H9 (cell line): ENCODE measurements at places on chromosomes 2 and 18. TPM values are rescaled to one million over a fixed set of nuclear protein-coding genes. Genes with fewer than 3 reads are reported as not detected.
A peak's percentile ranks its signal among the peaks of the same experiment; 100 is the strongest.

The ATP8B1 gene
- total RNA-seq, result 0.53 and 1.1 TPM in 2 replicates

DNA sequence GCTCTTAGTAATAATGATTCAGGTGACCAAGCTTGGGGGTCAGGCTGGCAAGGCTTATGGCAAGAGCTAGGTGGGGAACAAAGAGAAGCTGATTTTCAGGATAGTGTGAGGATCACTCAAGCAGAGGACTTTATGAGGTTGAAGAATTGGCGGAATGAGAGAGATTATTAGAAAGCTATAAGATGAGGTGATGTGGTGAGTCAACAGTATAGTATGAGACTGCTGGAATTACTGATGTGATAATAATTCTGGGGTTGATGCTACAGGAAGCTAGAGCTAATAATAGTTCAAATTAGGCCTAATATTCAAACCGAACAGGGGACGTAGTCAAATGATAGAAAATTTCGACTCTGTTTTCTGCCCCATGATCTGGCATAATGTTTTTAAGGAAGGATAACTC, 2115.3 kb upstream of the PIK3C3 start:
- H3K36me3 ChIP-seq, result no peaks in the 10 kb centered on the region
- H3K4me3 ChIP-seq, result no peak overlapping the region
- H3K4me1 ChIP-seq, result 0 out of 2 replicates have a peak, but pooled peaks cover 2% of the 10 kb centered on the region
- H3K27me3 ChIP-seq, result no peaks in the 10 kb centered on the region; the same call in 1 of the 2 replicates

The CD8B2 gene
- total RNA-seq, result not detected in 2 replicates

- no peaks in the 10 kb centered on the region for H3K27me3 ChIP-seq
- no peak overlapping the region for H3K4me3 ChIP-seq
- H3K27ac ChIP-seq, result no peak overlapping the region
- H3K36me3 ChIP-seq, result peaks cover 17% of the 10 kb centered on the region
- no peak for DNase-seq
- peaks cover 3% of the 10 kb centered on the region; the same call in 1 of the 2 replicates for H3K4me1 ChIP-seq
These were observed 132.7 kb upstream of the NDUFV2 start for GRCh38 chr18:8969639-8970390.

GRCh38 chr2:214066862-214067261, 344.0 kb upstream of the VWC2L start:
- DNase-seq, result no peak
- H3K36me3 ChIP-seq, result no peaks in the 10 kb centered on the region; the same call in 2 of the 3 replicates
- peaks cover 2% of the 10 kb centered on the region; the same call in 1 of the 2 replicates for H3K27me3 ChIP-seq
- H3K4me3 ChIP-seq, result no peak overlapping the region

The GPR35 gene
- 0.66 and 1.4 TPM in 2 replicates for total RNA-seq

- peak; percentile 91 for DNase-seq
- H3K4me1 ChIP-seq, result peaks cover 8% of the 10 kb centered on the region; the same call in 1 of the 2 replicates
- H3K36me3 ChIP-seq, result peaks cover 9% of the 10 kb centered on the region; the same call in 2 of the 3 replicates
- H3K4me3 ChIP-seq, result peak overlapping the region; percentile 22; the same call in 1 of the 3 replicates
- H3K27ac ChIP-seq, result peak overlapping the region; percentile 11
These were observed 44.5 kb downstream of the SH3BP4 start for GRCh38 chr2:234996069-234996940.

The IL1B gene
- not detected in 2 replicates for total RNA-seq

GRCh38 chr2:71700658-71701397, 247.5 kb downstream of the DYSF start:
- no peak overlapping the region for H3K4me3 ChIP-seq
- no peaks in the 10 kb centered on the region for H3K36me3 ChIP-seq
- no peak overlapping the region for H3K27ac ChIP-seq
- H3K4me1 ChIP-seq, result no peaks in the 10 kb centered on the region
- H3K27me3 ChIP-seq, result no peaks in the 10 kb centered on the region
- no peak for DNase-seq

The PRSS56 gene
- total RNA-seq, result not detected in 2 replicates

GRCh38 chr2:139374296-139374850, 594.2 kb upstream of the NXPH2 start:
- H3K27me3 ChIP-seq, result no peaks in the 10 kb centered on the region; the same call in 1 of the 2 replicates
- H3K4me1 ChIP-seq, result peaks cover 2% of the 10 kb centered on the region; the same call in 1 of the 2 replicates
- H3K36me3 ChIP-seq, result peaks cover 3% of the 10 kb centered on the region; the same call in 1 of the 2 replicates
- no peak overlapping the region for H3K4me3 ChIP-seq
- H3K27ac ChIP-seq, result no peak overlapping the region
- DNase-seq, result no peak

The TMEM247 gene
- total RNA-seq, result not detected in 2 replicates

DNA sequence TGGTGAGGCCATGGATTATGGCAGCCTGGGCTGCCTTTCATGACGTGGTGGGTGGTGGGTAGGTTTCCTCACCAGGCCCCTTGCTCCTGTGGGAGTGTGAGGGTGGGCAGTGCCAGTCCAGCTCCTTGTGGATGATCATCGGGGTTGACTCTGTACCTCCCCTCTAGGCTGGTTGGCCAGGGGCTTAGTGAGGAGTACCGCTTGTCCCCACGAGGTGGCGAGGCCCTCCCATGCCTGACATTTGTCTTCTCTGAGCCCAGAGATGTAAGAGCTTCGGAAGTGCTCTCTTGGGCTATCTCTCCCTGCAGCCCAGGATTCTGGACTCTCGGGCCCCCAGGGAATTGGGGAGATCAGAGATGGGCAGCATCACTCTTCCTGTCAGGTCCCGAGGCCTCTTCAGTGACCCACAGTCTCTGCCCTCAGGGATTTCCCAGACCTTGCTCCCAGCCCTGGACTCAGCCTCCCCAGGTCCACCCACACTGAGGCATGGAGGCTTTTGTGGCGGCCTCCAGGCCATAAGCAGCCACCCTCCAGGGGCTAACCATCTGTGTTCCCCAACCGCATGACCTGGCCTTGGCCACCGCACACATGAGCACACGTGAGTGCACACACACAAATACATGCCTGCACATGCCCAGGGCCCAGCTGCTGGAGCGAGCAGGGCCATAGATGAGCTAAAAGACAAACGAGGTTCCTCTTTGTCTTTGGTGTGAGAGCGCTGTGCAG, 6.5 kb downstream of the SPR start:
- peaks cover 10% of the 10 kb centered on the region; the same call in 1 of the 2 replicates for H3K4me1 ChIP-seq
- no peak overlapping the region for H3K4me3 ChIP-seq
- H3K27ac ChIP-seq, result no peak overlapping the region
- DNase-seq, result peak; percentile 85
- H3K36me3 ChIP-seq, result no peaks in the 10 kb centered on the region

- H3K4me1 ChIP-seq, result no peaks in the 10 kb centered on the region
- no peak for DNase-seq
- no peak overlapping the region for H3K27ac ChIP-seq
These were observed 489.9 kb downstream of the NYAP2 start for GRCh38 chr2:225889452-225889851.

The ETAA1 gene
- total RNA-seq, result 18.4 and 18.8 TPM in 2 replicates

- no peak overlapping the region for H3K4me3 ChIP-seq
- H3K36me3 ChIP-seq, result no peaks in the 10 kb centered on the region; the same call in 2 of the 3 replicates
- H3K27me3 ChIP-seq, result no peaks in the 10 kb centered on the region
- no peaks in the 10 kb centered on the region for H3K4me1 ChIP-seq
These were observed 44.5 kb upstream of the CHN1 start for GRCh38 chr2:175049661-175050060.

The SLC8A1 gene
- 1.7 and 1.9 TPM in 2 replicates for total RNA-seq

The FAM110C gene
- total RNA-seq, result 3.4 and 3.6 TPM in 2 replicates

- H3K4me1 ChIP-seq, result no peaks in the 10 kb centered on the region
- H3K27me3 ChIP-seq, result peaks cover 35% of the 10 kb centered on the region; the same call in 1 of the 2 replicates
- no peaks in the 10 kb centered on the region for H3K36me3 ChIP-seq
- H3K4me3 ChIP-seq, result peak overlapping the region; percentile 90
These were observed 474 bp upstream of the CERKL start for GRCh38 chr2:181657379-181657778.

GRCh38 chr2:179186126-179186525, 78.5 kb downstream of the SESTD1 start:
- peaks cover 21% of the 10 kb centered on the region for H3K36me3 ChIP-seq
- H3K27me3 ChIP-seq, result no peaks in the 10 kb centered on the region
- H3K4me1 ChIP-seq, result peaks cover 1% of the 10 kb centered on the region
- no peak overlapping the region for H3K27ac ChIP-seq
- no peak overlapping the region for H3K4me3 ChIP-seq

DNA sequence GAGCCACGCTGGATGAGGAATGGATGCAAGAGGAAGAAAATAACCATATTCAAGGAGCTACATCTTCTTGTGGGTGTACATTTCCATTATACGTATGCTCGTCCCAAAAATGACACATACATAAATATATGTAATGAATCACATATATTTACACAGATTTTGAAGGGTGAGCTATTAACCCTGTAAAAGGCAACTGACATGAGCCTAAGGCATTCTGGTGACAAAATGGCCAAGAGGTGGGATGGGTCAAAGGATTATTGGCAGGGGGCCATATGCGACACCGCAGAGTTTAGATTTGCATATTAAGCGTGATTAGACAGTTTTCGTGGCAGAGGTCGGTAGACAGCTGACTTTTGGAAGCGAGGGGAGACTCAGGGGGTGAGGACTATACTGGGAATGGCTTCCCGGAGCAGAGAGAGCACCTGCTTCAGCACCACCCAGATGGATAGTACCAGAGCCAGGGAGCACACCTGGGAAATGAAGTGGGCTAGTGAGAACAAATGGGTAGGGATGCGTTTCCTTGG, 431 bp upstream of the CNRIP1 start:
- H3K4me1 ChIP-seq, result no peaks in the 10 kb centered on the region; the same call in 1 of the 2 replicates
- H3K27ac ChIP-seq, result no peak overlapping the region
- no peaks in the 10 kb centered on the region for H3K36me3 ChIP-seq
- H3K27me3 ChIP-seq, result peaks cover 17% of the 10 kb centered on the region; the same call in 1 of the 2 replicates
- DNase-seq, result peak; percentile 66

DNA sequence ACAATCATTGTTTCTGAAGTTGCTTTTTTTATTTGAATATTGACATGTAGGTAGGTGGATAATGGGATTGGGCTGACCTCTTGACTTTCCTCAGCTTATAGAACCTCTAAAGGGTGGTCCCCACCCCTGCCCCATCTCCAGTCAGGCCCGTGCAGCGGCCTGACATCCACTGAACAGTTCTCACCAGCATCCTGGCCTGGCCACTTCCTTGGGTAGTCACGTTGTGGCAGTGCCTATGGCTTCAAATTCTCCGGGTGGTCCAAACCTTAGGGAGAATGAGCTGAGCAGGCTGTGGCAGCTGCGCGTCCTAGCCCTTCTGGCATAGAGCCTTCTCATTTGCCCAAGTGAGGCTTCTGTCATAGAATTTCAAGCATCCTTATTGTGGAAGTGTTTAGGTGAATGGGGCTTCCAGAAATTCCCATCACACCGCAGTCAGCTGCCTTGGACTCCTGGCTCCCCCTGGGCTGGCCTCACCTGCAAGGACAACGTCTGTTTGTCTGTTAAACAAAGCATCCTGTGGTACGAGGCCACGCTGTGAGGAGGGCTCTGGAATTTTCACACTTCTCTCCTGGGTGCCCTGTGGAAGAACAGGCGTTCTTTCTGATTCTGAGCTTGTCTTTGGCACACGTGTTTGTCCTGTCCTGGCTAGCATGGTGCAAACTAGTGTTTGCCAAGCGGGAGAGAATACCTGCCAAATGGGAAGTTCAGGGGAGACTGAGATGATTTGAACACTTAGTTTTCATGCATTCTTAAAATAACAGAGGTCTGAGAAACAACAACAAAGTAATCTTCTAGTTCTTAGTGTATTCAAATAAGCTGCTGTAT, 31.8 kb upstream of the OTOS start:
- DNase-seq, result no peak
- H3K4me3 ChIP-seq, result no peak overlapping the region
- peaks cover 4% of the 10 kb centered on the region; the same call in 1 of the 2 replicates for H3K36me3 ChIP-seq
- no peaks in the 10 kb centered on the region for H3K4me1 ChIP-seq

- H3K27me3 ChIP-seq, result no peaks in the 10 kb centered on the region
- H3K4me1 ChIP-seq, result no peaks in the 10 kb centered on the region
- no peaks in the 10 kb centered on the region for H3K36me3 ChIP-seq
- no peak overlapping the region for H3K27ac ChIP-seq
- no peak overlapping the region for H3K4me3 ChIP-seq
These were observed 119.8 kb downstream of the PRKCE start for GRCh38 chr2:45771261-45771660.

DNA sequence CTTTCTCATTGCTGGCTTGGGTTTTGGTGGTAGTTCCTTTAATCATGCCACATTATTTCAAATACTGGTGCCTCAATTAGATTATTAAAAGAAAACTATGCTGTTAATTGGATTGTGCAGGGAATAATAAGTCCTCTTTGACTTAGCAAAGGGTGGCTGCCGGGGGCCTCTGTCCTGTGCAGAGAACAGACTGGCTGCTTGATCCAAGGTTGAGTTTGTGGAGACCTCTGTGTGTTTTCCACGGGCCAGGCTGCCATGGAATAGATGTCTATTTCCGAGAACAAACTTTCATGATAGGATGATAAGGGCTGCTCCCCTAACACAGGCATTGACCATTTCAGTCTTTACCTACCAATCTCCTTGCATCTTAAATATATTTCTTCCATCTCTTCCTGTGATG, 30.4 kb upstream of the OTOS start:
- H3K27me3 ChIP-seq, result no peaks in the 10 kb centered on the region
- no peak overlapping the region for H3K27ac ChIP-seq
- H3K36me3 ChIP-seq, result no peaks in the 10 kb centered on the region
- no peak overlapping the region for H3K4me3 ChIP-seq

DNA sequence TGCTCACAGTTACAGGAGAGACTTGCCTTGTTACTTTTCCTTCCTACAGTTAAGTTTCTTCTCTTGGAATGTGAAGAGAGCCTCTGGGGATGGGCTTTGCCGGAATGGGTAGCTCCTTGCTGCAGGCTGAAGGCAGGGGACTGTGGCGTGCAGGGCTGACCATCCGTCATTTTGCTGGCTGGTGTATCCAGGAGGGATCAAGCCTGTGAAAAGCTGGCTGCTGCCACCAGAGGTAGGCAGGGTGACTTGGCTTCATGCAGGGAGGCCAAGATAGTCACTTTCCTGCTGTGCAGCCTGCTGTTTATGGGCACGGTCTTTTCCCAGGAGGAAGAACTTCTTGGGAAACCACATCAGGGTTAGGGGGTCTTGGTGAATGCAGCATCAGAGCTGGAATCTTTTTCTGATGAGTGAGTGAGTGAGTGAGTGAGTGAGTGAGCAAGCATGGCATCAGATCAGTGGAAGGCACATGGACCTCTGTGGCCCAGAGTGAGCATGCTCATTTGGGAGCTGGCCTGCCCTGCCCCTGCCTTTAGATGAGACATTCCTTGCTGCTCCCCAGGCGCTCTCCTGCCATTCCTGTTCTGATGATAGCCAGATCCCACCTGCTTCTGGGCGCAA, 33.0 kb downstream of the FHOD3 start:
- no peak overlapping the region for H3K27ac ChIP-seq
- peaks cover 2% of the 10 kb centered on the region; the same call in 1 of the 2 replicates for H3K4me1 ChIP-seq
- H3K36me3 ChIP-seq, result peaks cover 5% of the 10 kb centered on the region; the same call in 1 of the 2 replicates

DNA sequence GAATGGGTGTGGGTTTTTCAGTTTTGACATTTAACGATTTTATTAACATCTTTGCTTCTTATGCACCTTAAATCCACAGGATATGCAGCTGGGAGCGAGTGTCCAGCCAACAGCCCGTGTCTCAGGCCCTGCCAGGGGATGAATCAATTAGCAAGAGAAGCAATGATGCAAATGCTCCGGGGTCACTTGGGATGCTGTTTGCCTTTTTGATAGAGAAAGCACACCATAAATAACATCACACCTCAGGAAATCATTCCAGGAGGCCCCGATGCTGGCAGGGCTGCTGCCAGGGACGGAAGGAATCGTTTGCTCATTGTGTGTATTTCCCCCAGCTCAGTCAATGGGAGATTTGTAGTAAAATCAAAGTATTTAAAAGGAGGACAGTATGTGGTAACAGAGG, 394.0 kb upstream of the HNRNPA3 start:
- DNase-seq, result no peak
- H3K36me3 ChIP-seq, result no peaks in the 10 kb centered on the region
- peak overlapping the region; percentile 24; the same call in 1 of the 3 replicates for H3K4me3 ChIP-seq
- no peak overlapping the region for H3K27ac ChIP-seq
- peaks cover 7% of the 10 kb centered on the region for H3K4me1 ChIP-seq
- H3K27me3 ChIP-seq, result no peaks in the 10 kb centered on the region
